ENCODE measurements at places on chromosomes 3 and 15.
A peak's percentile ranks its signal among the peaks of the same experiment; 100 is the strongest.

DNA sequence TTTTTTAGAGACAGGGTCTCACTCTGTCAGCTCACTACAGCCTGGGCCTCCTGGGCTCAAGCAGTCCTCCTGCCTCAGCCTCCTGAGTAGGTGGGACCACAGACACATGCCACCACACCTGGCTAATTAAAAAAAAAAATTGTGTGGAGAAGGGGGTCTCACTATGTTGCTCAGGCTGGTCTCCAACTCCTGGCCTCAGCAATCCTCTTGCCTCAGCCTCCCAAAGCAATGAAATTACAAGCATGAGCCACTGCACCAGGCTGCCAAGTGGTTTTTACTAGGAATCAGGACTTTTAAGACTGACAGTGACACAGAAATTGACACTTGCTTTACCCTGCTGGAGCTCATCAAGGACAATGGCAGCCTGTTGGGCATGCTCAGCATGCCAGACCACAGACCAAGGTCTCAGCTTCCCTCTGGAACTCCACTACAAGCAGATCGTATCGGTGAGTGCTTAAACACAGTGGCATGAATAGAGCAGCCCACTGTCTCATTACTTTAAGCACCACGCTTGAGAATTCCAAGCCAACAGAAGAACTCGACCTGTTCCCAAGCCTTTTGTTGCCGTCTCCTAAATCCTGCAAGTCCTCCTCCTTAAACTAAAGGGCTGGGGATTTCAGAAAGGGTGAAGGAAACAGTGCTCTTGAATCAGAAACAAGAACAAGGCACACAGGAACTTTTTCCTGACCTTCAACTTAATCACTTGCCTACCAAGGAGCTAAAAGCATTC is 41.4 kb downstream of the EOMES start:
- no peak for DNase-seq

DNA sequence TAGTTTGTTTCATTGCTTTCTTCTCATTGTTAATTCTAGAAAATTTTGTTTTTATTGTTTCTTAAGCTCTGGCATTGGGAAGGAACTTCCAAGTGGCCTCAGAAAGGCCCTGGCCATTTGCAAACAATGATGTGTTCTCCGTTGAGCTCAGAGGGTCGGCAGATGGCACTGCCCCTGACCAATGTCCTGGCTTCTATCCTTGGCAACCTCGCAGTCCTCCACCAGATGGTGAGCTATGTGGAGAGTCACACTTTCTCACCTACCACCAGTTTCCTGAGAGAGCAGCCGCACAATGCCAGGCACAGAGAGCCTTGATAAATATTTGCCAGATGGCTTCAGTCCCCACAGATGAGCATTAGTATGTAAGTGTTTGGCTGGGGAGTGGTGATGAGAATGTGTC is 343.7 kb downstream of the EPHB1 start:
- no peak for DNase-seq

GRCh38 chr3:23653647-23654525 is 151.9 kb upstream of the UBE2E1 start:
- DNase-seq: no peak

DNA sequence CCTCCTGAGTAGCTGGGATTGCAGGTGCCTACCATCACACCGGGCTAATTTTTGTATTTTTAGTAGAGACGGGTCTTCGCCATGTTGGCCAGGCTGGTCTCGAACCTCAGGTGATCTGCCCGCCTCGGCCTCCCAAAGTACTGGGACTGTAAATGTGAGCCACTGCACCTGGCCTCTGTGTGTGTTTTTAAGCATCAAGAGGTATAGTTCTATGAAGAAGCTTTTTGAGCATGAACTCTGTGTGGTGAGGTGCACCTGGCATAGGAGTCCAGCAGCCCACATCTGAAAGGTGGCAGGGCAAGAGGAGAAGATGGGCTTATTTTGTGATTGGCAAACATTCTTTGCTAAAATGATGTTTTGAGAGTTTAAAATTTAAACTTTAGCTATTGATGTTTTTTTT is 118.0 kb downstream of the DGKG start:
- no peak for DNase-seq

GRCh38 chr3:11287404-11287803 is 15.2 kb downstream of the ATG7 start:
- DNase-seq: no peak

DNA sequence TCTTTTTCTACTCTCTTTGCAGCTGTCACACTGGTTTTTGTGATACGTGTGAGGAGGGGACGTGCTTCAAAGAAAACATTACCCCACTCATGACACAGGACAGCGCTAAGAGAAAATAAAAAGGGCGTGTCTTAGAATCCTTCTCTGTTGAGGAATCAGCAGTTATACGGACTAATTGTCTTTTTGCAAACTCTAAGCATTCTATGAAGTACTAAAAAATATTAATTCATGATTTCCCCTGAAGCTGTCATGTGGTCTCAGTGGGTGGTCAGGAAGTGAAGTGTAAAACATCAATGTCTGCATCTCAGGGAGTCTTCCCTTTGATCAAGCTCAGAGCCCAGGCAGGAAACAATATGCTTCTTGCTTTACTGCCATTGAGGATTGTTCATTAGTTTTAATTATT is 117.5 kb upstream of the CRBN start:
- DNase-seq: no peak

GRCh38 chr3:170200987-170201386 is 19.5 kb upstream of the PHC3 start:
- DNase-seq: no peak

DNA sequence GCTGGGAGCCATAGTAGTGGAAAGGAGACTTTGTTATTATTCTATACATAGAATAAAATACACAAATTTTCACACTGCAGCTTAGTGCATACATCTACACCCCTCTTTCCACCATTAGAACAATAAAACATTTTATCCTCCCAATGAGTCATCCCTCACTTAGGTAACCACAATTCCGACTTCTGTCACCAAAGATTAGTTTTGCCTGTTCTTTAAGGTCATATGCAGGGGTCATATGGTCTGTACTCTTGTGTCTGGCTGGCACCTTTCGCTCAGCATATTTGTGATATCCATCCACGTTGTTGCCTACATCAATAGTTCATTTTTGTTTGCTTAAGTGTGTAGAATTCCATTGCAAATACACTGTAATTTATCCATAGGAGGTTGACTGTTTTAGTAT is 399.4 kb downstream of the SHQ1 start:
- no peak for DNase-seq

DNA sequence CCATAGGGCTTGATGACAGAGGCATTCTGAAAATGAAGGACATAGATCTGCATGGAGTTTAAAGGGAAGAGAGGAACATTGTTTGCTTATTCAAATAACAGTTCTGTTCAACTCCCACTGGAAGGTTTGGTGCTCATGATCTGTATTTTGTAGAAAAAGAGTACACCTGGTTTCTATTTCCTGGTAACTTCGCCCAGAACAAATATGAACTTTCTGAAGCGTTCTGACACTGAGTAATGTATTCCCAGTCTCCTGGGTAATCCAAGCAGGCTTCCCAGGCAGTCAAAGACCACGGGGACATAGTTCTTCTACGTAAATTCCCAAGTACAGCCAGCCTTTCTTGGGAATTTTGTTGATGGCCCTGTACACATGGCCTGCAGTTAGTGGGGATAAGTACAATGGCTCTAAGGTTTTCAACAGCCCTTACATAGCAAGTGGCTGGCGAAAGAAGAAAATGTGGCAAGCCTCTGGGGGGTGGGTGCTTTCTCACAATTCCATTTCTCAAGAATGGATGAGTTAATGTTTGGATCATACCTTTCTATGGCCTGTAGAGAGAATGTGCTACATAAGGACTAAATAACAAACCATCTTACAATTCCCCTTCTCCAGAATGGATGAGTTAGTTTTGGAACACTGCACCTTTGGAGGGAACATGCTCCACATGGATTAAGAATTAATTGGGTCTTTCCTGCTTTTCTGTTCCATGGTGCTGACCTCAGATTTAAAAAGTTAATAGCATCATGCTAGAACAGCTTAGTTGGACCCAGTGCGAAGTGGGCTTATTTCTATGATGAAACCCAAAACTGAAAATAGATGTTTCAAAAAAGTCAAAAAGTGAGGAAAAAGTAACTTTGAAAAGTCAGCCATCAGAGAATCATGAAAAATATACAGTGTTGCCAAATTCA is 52.7 kb downstream of the COL6A6 start:
- DNase-seq: no peak

- DNase-seq: no peak
These were observed 73.1 kb downstream of the OXSM start for GRCh38 chr3:25863011-25863415.

DNA sequence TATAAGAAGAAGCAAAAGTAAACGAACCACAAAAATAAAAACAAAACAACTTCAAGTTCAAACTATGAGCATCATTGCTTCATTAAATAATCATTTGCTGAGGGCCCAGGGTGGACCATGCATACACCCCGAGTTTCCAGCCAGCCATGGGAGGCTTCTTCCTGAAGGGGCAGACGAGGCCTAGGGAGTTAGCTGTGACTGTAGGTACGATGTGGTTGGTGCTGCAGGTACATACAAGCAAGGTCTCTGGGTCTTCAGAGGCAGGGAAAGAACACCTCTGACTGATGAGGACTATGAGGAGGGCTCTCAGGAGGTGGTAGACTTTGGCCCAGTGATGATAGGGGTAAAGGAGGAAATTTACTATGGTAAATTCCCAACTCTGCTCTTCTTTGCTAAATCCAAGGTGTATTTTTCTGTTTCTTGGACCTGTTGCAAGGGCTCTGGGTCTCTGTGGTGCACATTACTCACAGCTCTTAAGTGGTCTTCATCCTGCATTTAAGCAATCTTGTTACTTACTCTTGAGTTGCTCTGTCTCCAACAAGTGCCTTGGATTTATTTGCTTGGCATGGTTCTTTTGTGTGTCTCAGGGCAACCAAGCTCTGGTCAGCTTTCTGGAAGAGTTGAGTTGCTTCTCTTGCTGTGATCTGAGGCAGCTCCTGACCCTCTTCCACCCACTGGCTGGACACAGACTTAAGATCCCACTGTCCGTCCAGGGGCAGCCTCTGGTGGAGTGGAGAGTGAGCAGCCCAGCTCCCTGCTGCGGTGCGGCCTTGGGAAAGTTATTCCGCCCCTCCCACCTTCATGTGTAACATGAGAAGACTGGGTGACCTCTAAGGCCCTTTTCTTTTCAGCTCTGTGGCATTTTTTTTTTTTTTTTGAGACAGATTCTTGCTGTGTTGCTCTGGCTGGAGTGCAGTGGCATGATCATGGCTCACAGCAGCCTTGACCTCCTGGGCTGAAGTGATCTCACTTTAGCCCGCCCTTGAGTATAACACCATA is 56.1 kb upstream of the KIF23 start:
- DNase-seq: no peak

- DNase-seq: no peak
These were observed 932 bp downstream of the ARL8B start for GRCh38 chr3:5122741-5123706.

- no peak for DNase-seq
These were observed 327.9 kb upstream of the TRIM42 start for GRCh38 chr3:140349938-140350337.

DNA sequence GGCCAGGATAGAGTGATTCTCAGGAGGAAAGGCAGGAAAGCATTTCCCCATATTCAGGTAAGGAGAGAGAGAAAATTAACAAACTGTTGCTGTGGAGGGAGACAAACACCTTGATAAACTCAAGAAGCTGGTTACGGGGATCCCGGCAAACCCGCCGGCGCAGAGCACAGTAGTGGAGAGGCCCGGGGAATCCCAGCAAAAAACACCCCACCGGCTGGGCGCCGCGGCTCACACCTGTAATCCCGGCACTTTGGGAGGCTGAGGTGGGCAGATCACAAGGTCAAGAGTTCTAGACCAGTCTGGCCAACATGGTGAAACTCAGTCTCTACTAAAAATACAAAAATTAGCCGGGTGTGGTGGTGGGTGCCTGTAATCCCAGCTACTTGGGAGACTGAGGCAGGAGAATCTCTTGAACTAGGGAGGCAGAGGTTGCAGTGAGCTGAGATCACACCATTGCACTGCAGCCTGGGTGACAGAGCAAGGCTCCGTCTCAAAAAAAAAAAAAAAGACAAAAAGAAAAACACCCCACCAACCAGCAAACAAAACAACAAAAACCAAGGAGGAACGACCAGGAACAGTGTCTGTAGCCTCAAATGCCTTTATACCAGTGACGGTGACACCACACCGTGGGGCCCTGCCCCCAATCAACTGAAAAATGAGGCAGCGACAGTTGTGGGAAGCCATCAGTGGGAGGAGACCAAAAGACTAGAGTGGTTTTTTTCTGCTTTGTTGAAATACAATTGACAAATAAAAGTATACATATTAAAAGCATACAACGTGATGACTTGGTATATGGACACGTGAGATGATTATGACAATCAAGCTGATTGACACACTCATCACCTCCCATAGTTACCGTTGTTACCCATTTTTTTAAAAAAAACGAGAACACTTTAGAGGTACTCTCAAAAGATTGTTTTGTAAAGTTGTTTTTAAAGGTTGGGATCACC is 40.2 kb upstream of the IDH2 start:
- no peak for DNase-seq

GRCh38 chr15:63978511-63979261 is 67.6 kb downstream of the DAPK2 start:
- DNase-seq: no peak

GRCh38 chr15:72168131-72168807 is 29.3 kb downstream of the GRAMD2A start:
- no peak for DNase-seq

- no peak for DNase-seq
These were observed 49.4 kb upstream of the SYNPR start for GRCh38 chr3:63228677-63229076.

DNA sequence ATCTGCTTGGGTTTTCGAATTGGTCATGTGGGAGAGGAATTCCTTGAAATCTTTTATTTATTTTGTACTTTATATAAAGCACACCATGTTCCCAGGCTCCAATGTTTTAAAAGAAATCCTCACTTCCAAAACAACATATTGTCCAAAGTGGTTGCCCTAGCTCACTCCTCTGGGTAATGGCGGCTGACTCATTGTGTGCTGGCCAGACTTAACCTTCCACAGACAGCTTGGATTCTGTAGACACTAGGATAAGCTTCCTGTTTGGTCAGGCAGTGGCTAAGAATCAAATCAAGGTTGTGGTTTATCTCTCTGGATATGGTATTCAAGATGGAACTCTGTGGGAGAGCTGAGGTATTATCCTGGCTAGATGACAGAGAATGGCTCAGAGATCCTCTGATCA is 55.8 kb upstream of the FAM98B start:
- no peak for DNase-seq

GRCh38 chr3:122679085-122679881 is 1.4 kb upstream of the PARP14 start:
- DNase-seq: peak; percentile 43
